H1 (cell line): ENCODE measurements at places on chromosomes 12 and 14. TPM values are rescaled to one million over a fixed set of nuclear protein-coding genes. Genes with fewer than 3 reads are reported as not detected.
A peak's percentile ranks its signal among the peaks of the same experiment; 100 is the strongest.

DNA sequence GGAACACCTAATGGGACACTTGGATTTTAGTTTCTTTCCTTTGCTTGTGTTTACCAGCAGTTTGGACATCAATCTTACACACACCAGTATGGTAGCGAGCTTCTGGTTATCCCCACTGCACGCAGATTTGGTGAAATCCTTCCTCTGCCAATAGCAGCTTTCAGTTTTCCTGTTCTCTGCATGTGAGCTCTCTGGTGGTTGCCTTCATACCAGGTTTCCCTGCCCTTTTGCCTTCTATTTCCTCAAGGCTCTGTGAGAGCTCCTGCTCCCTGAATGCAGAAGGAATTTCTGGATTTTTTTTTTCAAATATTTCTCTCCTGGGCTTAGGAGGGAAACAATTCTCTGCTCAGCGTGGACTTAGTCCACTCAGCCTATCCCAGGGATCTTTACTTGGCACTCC is 93.0 kb upstream of the CCDC91 start:
- H3K27ac ChIP-seq = no peak overlapping the region
- DNase-seq = no peak
- no peaks in the 10 kb centered on the region for H3K27me3 ChIP-seq
- H3K4me1 ChIP-seq = no peaks in the 10 kb centered on the region
- H3K4me3 ChIP-seq = no peak overlapping the region

DNA sequence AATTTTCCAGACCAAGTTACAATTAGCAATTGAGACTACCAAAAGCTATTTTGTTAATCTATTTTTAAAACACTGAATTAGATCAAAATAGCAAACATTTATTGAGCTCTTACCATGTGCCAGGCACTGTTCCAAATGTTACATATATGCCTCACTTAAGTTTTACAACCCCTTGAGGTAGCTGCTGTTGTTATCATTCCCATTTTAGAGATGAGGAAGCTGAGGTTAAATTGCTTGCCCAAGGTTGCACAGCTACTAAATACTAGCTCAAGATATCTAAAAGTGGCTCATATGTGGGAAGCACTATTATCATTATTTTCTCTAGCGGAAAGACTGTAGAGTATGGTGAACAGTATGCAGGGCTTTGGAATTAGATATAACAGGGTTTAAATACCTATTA is 19.5 kb upstream of the NAP1L1 start:
- H3K36me3 ChIP-seq = no peaks in the 10 kb centered on the region
- no peaks in the 10 kb centered on the region for H3K27me3 ChIP-seq
- H3K27ac ChIP-seq = no peak overlapping the region
- no peak for DNase-seq

- peak overlapping the region; percentile 96 for H3K27ac ChIP-seq
- H3K27me3 ChIP-seq = no peaks in the 10 kb centered on the region
- H3K4me3 ChIP-seq = peak overlapping the region; percentile 91
These were observed 871 bp upstream of the COQ5 start for GRCh38 chr12:120529641-120530417.

GRCh38 chr14:64515053-64515452 is 10.5 kb downstream of the ZBTB1 start:
- no peaks in the 10 kb centered on the region for H3K27me3 ChIP-seq
- no peak overlapping the region for H3K4me3 ChIP-seq
- no peaks in the 10 kb centered on the region for H3K36me3 ChIP-seq
- no peak for DNase-seq
- H3K4me1 ChIP-seq = no peaks in the 10 kb centered on the region

- H3K4me3 ChIP-seq = no peak overlapping the region
- DNase-seq = no peak
- H3K4me1 ChIP-seq = no peaks in the 10 kb centered on the region
- H3K27me3 ChIP-seq = no peaks in the 10 kb centered on the region
These were observed 248.0 kb downstream of the NPAS3 start for GRCh38 chr14:33186656-33187055.

- H3K36me3 ChIP-seq = no peaks in the 10 kb centered on the region
- H3K4me3 ChIP-seq = peak within 1 kb of the TSS; percentile 59
- H3K4me1 ChIP-seq = no peaks in the 10 kb centered on the region
- H3K27me3 ChIP-seq = peaks cover 21% of the 10 kb centered on the region
These were observed at the start of gene TMEM121 for GRCh38 chr14:105525861-105526775. Gene TMEM121, plus strand, starts transcription at chr14:105526583. Its CDS starts 2,252 bp downstream, at chr14:105528835.

The SMIM41 gene
- total RNA-seq = 0.28 and 0.31 TPM in 2 replicates

DNA sequence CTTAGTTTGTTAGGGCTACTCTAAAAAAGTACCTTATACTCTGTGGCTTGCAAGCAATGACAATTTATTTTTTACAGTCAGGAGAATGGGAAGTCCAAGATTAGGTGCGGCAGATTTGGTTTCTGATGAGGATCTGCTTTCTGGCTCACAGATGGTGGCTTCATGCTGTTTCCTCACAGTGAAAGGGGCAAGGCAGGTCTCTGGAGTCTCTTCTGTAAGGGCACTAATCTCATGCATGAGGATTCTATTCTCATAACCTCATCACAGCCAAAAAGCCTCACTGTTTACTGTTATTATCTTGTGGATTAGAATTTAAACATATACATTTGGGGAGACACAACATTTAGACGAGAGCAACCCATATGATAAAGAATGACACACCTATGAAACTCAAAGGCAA is 1957.4 kb upstream of the SEL1L start:
- H3K4me1 ChIP-seq = no peaks in the 10 kb centered on the region
- no peaks in the 10 kb centered on the region for H3K27me3 ChIP-seq
- H3K36me3 ChIP-seq = no peaks in the 10 kb centered on the region
- H3K27ac ChIP-seq = no peak overlapping the region
- DNase-seq = no peak
- H3K4me3 ChIP-seq = no peak overlapping the region

GRCh38 chr12:85985996-85986395 is 111.9 kb downstream of the NTS start:
- H3K27ac ChIP-seq = no peak overlapping the region
- H3K4me3 ChIP-seq = no peak overlapping the region
- DNase-seq = no peak
- no peaks in the 10 kb centered on the region for H3K4me1 ChIP-seq
- no peaks in the 10 kb centered on the region for H3K27me3 ChIP-seq
- H3K36me3 ChIP-seq = 0 out of 2 replicates have a peak, but pooled peaks cover 2% of the 10 kb centered on the region

DNA sequence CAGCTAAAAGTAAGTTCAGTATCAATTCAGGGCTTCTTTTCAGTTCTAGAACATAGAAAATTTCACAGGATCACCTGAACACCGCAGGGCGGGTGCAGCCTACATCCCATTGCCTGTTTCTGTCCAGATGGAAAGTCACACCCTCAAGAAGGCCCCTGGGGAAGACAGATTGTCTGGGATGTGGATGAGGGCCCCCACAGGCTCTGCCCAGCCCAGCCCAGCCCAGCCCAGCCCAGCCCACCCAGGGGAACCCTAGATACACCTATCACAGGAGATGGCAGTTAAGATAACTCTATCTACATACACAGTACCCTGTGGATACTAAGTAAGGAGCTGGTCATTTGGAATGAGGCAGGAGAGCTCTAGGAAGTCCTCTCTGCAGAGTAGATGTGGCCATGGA is 68.4 kb downstream of the DPF3 start:
- H3K27me3 ChIP-seq = no peaks in the 10 kb centered on the region
- no peak overlapping the region for H3K27ac ChIP-seq
- no peak overlapping the region for H3K4me3 ChIP-seq
- H3K36me3 ChIP-seq = no peaks in the 10 kb centered on the region
- no peaks in the 10 kb centered on the region for H3K4me1 ChIP-seq
- no peak for DNase-seq
